ENCODE measurements at places on chromosomes 5 and 9. TPM values are rescaled to one million over a fixed set of nuclear protein-coding genes. Genes with fewer than 3 reads are reported as not detected.

CCDC171 gene
- total RNA-seq = 1.6 TPM

SLC45A2 gene
- not detected for total RNA-seq

ZNF354C gene
- total RNA-seq = 4.7 TPM

ACSL6 gene
- total RNA-seq = not detected

GRCh38 chr9:73239570-73240265, 88.1 kb downstream of the ANXA1 start:
- DNase-seq = no peak

GRCh38 chr5:5638211-5638610, 215.7 kb downstream of the ICE1 start:
- no peak for DNase-seq

DNA sequence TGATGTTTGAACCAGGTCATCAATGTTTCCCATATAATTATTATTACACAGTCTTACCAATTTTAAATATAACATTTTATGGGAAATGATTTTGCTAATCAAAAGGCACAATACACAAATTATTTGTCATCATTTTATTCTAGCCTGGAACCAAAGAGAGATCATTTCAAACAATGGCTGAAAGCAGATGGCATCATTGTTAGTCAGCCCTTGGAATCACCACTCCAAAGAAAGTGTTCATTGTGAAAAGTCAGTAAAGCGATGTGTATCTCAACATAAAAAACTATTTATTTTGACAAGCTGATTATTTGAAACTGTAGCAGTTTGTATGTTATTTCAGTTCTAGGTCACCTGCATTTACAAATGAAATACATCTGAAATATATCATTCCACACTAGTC, 1068.7 kb downstream of the CDH12 start:
- no peak for DNase-seq

DNA sequence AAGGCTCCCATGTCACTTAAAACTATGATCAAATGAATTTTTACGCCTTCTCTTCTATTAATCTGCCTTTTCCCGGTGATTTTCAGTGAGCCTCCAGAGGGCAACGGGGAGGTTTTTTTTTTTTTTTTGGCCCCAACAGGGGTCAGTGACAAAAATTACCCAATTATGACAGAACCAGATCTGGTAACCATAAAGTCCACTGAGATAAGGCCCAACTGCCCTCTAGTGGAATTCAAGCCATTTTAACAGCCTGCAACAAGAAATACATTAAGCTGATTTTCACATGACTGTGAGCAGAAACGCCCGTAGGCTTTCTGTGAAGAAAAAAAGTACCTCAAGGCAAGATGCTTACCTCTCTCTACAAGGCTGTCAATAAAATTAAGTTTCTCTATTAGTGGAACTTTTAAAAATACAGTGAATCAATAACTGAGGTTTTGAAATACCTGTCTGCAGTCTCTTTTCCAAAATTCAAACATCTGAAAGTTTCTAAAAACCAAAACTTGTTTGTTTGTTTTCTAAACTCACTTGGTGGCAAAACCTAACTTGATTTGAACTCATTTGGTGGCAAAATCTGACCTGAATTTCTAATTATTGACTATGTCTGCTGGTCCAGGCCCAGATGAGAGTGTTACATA, 49.7 kb upstream of the FST start:
- DNase-seq = peak; percentile 52

DNA sequence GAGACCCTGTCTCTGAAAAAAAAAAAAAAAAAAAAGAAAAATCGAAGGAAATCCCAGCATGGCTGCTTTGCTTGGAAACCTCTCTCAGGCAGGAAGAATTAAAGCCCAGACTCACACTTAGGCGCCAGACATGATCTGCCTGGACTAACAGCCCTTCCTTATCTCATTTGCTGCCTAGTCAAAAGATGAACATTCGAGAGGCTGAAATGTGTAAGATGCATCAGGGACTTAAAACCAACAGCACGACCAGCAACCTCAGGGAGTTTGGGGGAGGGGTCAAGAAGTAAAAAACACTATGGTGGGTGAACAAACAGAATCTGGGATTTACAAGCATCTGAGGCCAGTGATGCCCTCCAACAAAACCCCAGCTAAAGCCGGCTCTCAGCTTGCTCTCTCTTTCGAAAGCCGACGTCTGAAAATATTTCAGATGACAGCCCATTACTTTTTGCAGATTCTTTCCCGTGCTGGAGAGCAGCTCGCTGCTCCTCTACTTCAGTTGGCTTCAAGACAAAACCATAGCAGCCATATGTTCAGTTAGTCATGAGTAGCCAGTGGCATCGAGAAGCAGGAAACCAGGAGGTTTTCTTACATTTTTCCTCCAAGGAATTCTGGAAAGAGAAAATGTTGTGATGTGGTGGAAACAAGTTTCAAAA, 249.9 kb downstream of the MARCHF11 start:
- DNase-seq = no peak

- DNase-seq = no peak
These were observed 48.6 kb upstream of the ADCY2 start for GRCh38 chr5:7347377-7347776.

- no peak for DNase-seq
These were observed 60.3 kb downstream of the HABP4 start for GRCh38 chr9:96510258-96510657.

DNA sequence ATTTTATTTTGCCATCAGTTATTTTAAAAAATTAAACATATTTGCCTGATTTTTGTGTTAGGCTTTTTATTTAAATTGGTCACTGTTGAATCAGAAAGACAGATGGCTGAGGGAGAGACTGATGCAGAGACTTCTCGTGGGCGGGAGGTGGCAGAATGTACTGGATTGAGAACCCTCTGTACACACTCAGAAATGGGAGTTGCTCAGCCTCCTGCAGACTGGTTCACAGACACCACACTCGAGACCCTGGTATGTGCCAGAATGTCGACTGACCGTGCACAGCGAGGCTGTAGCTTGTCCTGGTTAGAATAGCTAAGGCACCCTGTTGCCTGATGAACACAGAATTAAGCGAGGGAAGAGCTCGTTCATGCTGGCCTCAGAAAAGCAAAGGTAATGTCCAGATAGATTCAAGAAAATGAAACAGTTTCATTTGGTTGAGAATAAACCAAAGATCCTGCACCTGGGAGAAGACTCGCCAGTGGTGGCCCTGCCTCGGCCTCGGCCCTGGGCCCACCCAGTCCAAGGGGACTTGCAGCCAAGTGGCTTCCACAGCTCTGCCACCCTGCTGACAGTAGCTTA, 71.3 kb upstream of the OTULINL start:
- DNase-seq = no peak

- no peak for DNase-seq
These were observed 118.0 kb downstream of the SPATA31D1 start for GRCh38 chr9:82106536-82106935.

DNA sequence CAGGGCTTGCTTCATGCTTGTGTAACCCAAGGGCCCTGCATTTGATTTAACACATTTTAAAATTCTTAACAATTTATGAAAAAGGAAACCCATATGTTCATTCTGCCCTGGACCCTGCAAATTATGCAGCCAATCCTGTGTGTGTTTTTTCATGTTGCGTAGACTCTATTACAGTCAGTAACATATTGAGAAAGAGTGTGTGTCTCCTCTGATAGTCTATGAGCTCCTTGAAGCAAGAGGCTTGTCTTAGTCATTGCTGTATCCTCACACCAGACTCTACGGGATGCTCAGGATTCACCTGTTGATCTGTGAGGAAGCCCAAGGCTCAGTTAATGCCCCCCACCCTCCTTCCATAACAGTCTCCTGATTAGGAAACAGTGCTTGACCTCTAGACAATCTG, 177.3 kb upstream of the DMAC1 start:
- DNase-seq = no peak

GRCh38 chr5:18526792-18527405, 892.6 kb downstream of the TAF11L14 start:
- DNase-seq = no peak

DNA sequence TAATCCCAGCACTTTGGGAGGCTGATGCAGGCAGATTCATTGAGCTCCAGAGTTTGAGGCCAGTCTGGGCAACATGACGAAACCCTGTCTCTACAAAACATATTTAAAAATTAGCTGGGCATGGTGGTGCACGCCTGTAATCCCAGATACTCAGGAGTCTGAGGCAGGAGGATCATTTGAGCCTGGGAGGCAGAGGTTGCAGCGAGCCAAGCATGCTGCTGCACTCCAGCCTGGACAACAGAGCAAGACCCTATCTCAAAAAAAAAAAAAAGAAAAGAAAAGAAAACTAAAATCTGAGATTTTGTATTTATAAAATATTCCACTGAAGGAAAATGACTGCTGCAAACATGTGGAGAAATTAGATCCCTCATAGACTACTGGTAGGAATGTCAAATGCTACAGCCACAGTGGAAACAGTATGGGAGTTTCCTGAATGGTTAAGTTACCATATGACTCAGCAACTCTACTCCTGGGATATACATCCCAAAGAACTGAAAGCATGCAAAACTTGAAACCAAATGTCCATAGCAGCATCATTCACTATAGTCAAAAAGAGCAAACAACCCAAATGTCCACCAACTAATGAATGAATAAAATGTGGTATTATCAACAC, 106.1 kb downstream of the UBAP2 start:
- DNase-seq = peak; percentile 71

GRCh38 chr5:89300426-89300970, 417.5 kb upstream of the MEF2C start:
- DNase-seq = no peak

DNA sequence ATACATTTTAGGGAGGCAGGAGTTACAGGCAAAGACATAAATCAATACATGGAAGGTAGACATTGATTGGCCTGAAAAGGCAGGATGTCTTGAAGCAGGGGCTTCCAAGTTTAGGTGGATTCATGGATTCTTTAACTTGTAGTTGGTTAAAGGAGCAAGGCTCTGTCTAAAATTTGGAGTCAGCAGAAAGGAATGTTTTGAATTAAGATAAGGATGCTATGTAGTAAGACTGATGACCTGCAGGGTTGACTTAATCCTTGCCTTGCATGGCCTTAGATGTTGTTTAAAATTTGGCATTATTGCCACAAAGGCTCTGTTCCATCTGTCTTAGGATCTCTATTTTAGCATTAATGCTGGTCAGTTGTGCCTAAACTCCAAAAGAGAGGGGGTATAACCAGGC, 171.3 kb downstream of the C5orf15 start:
- DNase-seq = no peak
